ENCODE measurements at places on chromosomes 2 and 18.

DNA sequence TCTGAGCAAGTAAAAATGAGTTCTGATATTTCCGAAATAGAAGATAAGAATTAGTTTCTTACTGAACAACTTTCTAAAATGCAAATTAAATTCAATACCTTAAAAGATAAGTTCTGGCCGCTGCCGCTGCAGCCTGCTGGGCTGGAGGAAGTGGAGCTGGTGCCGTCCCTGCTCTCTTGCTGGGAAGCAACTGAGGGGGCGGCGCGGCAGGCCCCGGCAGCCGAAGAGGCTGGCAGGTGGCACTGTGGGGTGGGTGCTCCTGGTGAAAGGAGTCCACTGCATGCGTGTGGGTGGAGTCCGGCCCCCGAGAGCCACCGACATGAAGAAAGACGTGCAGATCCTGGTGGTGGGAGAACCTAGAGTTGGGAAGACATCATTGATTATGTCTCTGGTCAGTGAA, 89.5 kb upstream of the ZNF519 start:
- no peak for DNase-seq

GRCh38 chr2:64350996-64351395, 103.0 kb upstream of the LGALSL start:
- DNase-seq, result no peak

DNA sequence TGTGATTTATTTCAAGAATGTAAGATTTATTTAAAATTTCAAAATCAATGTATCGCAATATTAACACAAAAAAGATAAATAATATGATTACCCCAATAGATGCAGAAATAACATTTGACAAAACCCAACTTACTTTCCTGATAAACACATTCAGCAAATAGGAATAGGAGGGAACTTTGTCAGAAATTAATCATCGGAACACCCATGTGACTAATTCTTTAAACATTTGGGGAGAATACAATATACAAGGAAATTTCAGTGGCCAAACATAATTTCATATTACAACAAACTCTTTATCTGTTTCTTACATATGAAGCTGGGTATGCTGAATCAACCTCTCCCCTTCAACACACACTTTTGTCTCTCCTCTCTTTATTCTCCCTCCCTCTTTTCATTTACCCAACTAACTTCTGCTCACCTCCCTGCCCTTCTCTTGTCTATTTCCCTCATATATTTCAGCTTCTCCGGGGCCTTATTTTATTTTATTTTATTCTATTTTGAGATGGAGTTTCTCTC, 309.6 kb upstream of the CNTNAP5 start:
- no peak for DNase-seq

DNA sequence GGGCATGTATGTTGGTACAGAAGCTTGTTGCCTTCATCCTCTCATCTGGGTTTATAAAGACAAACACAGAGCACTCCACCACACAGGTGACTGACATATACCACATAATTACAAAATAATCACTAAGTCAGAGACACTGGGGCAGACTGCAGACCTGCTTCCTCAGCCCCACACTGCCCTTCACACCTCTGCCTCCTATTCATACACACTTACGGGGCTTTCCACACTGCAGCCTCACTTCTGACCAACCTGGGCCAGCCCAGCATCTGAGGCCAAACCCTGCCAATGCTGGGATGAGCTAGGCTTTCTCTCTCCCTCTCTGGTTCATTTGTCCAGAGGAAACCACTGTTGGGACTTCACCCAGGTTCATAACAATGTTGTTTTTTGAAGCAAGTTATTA, 4.5 kb downstream of the EMX1 start:
- DNase-seq, result no peak

DNA sequence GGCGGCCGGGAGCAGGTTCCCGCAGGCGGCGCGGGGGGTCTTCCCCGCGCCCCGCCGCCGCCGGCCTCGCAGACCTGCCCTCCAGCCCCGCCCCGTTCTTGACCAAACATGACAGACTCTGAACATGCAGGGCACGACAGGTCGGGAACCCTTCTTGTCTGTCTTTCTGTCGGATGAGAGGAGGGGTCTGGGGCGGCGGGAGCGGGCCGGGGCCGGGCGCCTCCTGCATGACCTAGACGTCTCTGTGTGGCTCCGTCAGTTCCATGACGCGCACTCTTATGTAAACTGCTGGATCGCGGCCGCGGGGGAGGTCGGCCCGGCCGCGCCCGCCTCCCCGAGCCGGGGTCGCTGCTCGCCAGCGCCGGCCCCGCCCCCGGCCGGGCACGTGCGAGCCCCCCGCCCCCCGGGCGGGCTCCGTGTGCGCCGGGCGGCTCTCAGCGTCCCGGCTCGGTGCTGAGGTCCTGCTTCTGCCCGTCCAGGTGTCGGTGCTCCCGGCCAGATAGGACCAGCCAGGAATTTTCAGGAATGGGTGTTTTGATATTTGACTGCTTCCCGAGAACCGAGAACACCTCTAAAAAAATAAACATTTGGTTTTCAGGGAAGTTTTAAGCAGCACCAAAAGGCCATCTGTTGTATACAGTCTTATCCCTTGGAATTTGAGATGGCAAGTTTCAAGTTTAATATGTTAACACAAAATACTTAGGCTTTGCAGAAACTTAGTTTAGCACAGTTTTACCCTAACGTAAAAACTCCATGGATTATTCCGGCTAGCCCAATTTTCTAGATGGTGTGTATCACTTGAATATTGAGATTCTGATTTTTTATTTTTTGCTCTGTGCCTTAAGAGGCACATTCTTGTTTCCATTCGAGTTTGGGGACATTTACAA, 733 bp downstream of the ZC3H6 start:
- peak; percentile 67 for DNase-seq

DNA sequence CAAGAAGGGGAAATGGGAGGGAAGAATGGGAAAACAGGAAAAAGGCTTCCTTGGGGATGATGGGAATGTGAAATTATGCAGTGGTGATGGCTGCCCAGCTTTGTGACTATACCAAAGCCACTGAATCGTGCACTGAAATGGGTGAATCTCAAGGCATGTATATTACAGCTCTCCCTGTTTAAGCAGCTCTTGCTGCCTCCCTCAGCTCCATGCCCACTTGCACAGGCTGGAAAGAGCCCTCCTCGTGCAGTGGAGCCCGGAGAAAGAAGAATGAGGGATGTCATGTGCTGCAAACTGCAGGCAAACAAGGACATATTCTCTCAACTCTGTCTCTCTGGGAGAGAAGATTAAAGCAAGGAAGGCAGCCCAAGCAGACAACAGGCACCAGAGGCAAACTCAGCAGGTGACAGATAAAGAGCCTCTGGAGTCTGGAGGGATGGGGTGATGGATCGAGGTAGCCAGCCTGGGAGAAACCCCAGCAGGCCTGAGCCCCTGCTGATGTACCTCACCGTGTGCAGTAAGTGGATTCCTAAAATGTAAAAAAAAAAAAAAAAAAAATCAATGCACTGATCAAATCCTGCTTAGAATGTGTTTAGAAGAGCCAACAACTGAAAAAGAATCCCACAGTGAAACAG, 62.4 kb upstream of the SLC66A3 start:
- DNase-seq, result no peak

- no peak for DNase-seq
Observed at GRCh38 chr2:163751696-163752095, 15.9 kb upstream of the FIGN start.

DNA sequence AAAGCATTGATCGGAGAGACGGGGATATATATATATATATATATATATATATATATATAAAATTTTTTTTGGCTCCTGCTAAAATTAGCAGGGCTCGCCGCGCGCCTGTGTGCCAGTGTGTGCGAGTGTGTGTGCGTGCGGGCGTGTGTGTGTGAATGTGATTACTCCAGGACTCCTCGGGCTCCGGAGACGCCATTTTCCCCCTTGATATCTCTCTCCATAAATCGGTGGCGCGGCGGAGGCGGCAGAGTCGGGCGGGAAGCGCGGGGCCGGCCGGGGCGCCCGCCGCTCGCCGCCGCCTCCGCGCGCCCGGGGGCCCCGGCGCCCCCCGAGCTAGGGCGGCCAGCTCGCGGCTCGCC, 795 bp upstream of the SETBP1 start:
- no peak for DNase-seq

Data from stimulated activated CD4-positive, alpha-beta T cell treated with anti-CD3 and anti-CD28 coated beads, Interleukin-1b, Interleukin-23, amount 100 ng/mL, for 24 hours (primary cell).